Hypothalamus (tissue), 51 donors: ENCODE measurements at places on chromosomes 5 and 9.

GRCh38 chr9:98334796-98335195 is 79.3 kb upstream of the TBC1D2 start:
- no peak for DNase-seq

DNA sequence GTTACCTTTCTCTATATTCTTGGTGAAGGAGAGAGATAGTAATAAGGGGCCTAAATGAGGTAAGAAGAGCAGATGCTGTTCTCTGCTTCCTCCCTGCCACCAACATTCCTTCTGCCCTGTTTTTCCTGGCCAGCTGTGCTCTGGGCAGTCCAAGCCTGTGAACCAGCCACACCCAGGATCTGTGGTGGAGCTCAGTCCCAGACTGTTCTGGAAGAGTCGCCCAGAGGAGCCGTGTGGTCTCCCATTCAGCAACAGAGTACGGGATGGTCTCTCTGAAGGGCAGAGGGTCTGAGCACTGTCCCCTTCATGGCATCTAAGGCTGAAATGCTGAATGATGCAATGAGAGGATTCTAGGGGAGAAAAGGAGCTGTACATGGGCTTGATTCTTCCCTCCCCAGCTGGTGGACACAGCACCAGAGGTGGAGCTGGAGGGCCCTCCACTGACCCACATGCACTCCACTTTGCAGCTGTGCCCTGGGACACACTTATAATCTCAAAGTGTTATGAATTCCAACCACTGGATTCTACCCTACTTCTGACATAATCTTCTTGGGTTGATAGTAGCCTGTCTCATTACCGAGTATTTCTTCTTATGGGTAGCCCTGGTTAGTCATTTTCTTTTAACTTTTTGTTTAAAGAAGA is 70.8 kb upstream of the RPS23 start:
- no peak for DNase-seq

DNA sequence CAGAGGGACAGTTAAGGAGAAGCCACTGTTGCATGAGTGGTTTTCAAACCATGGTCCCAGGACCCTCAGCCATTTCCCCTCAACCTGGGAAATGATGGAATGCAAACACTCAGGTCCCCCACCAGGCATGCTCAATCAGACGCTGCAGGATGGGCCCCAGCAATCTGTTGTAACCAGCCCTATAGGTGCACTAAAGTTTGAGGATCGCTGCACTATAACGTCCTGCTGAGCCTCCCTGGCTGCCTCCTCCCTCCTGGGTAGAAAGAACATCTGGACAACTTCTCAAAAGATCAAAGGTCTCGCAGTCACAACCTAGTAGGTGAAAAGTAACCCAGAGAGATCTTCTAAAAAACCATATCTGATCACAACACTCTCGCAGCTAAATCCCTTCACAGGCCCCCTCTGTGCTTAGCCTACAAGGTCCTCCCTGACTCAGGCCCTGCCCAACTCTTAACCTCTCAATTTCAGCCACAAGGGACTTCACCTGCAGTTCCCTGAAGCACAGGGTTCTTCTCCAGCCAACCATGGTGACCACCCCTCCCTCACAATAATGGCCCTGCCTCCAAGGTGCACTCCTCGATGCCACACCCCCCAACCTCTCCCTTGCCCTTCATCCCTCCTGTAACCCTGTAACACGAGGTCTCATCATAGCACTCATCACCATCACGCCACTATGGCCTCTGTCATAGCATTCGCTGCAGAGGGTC is 3.5 kb downstream of the SHB start:
- DNase-seq, result no peak

- DNase-seq, result no peak
Observed at GRCh38 chr9:89462199-89462598, 35.7 kb downstream of the SEMA4D start.

- no peak for DNase-seq
Observed at GRCh38 chr5:76325876-76326491, 77.1 kb upstream of the IQGAP2 start.
